ENCODE measurements at places on chromosomes 11 and 22.

DNA sequence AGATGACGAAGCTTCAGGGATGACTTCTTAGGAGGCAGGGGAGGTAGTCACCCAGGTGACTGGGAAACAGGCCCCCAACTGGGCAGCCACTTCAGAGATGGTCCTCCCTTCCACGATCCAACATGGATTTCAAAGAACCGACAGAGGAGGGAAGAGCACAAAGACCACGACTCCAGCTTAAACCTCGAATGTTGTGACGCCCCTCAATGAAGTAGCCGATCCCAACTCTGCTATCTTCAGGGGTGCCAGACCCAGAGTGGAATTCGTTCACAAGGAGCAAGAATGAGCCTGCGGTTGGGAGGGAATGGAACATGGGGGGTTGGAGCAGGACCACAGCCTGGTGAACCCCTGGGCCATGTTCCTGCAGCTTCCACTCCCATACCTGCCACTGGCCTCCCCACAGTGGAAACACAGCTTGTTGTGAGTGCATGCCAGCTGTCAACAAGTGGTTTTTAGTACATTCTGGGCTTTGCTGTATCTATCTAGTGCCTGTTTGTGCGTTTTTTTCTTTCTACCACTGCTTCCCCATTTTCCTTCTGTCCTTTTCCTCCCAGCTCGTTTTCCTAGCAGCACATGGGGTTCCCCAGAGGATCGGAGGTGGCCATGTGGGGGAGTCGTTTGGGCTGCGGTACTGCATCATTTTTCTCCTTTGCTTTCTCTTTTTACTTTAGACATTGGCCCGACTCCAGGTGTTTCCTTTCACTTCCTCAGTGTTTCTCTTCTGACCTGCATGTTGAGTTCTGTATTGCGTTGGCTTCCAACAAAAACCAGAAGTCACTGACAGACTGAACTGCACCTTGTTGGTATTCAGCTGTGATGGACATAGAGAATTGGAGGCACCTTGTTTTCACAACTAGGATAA lies 65.8 kb downstream of the MORC2 start:
- no peak for DNase-seq

- DNase-seq: peak; percentile 17
Measured at GRCh38 chr11:11010624-11011127, 152.8 kb upstream of the ZBED5 start.

GRCh38 chr11:35047179-35047578 lies 91.8 kb upstream of the CD44 start:
- DNase-seq: no peak

- DNase-seq: no peak
Measured at GRCh38 chr11:132238331-132238866, 868.0 kb downstream of the NTM start.

GRCh38 chr22:29342577-29343312 lies 27.2 kb upstream of the RASL10A start:
- no peak for DNase-seq

- DNase-seq: peak; percentile 55
Measured at GRCh38 chr11:22703040-22703439, 36.6 kb downstream of the GAS2 start.

GRCh38 chr22:20324139-20324516 lies 4.3 kb upstream of the DGCR6L start:
- DNase-seq: no peak
